ENCODE measurements at places on chromosomes 7 and 10. TPM values are rescaled to one million over a fixed set of nuclear protein-coding genes. Genes with fewer than 3 reads are reported as not detected.

GPNMB gene
- total RNA-seq, result 46.1 TPM

- H3K27me3 ChIP-seq, result no peaks in the 10 kb centered on the region
- no peak overlapping the region for H3K4me3 ChIP-seq
- no peak overlapping the region for H3K27ac ChIP-seq
- no peaks in the 10 kb centered on the region for H3K36me3 ChIP-seq
- no peaks in the 10 kb centered on the region for H3K4me1 ChIP-seq
- no peak for DNase-seq
Measured at GRCh38 chr10:106714734-106715555, 449.6 kb downstream of the SORCS1 start.

DNA sequence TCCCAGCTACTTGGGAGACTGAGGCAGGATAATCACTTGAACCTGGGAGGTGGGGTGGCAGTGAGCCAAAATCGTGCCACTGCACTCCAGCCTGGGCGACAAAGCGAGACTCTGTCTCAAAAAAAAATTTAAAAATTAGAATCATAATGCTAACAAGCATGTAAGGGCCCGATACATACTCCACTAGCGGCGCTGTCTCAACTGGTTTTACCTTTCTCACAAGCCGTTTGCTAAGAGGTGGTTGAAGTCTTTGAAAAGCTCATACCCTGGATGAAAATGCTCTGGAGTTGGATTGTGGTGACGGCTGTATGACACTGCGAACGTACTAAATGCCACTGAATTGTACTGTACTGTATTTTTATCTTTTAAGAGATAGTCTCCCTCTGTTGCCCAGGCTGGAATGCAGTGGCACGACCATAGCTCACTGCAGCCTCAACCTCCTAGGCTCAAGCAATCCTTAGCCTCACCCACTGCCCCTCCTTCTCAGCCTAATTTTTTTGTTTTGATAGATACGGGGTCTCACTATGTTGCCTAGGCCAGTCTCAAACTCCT, 29.9 kb downstream of the SPOCK2 start:
- H3K27ac ChIP-seq, result no peak overlapping the region
- no peak for DNase-seq
- no peaks in the 10 kb centered on the region for H3K27me3 ChIP-seq
- no peak overlapping the region for H3K4me3 ChIP-seq
- H3K36me3 ChIP-seq, result no peaks in the 10 kb centered on the region

DNA sequence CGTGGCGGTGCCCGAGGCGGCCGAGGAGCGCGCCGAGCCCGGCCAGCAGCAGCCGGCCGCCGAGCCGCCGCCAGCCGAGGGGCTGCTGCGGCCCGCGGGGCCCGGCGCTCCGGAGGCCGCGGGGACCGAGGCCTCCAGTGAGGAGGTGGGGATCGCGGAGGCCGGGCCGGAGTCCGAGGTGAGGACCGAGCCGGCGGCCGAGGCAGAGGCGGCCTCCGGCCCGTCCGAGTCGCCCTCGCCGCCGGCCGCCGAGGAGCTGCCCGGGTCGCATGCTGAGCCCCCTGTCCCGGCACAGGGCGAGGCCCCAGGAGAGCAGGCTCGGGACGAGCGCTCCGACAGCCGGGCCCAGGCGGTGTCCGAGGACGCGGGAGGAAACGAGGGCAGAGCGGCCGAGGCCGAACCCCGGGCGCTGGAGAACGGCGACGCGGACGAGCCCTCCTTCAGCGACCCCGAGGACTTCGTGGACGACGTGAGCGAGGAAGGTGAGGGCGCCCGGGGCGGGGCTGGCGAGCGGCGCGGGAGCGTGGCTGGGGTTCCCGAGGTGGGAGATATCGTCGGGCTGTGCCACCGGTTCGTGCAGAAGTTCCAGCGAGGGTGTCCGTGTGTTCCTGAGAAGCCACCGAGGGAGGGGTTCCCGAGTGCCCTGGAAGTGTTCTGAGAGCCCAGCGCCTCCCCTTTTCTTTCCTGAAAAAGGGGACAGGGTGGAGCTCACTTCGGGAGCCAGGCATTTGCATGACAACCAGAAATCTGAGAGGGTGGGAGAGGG, 495 bp downstream of the EIF3B start:
- H3K4me3 ChIP-seq, result peak overlapping the region; percentile 90
- H3K4me1 ChIP-seq, result peaks cover 59% of the 10 kb centered on the region
- H3K36me3 ChIP-seq, result no peaks in the 10 kb centered on the region
- peak overlapping the region; percentile 97 for H3K27ac ChIP-seq
- DNase-seq, result no peak

GRCh38 chr7:64945503-64946175, 42.6 kb downstream of the ZNF273 start:
- no peak overlapping the region for H3K4me3 ChIP-seq
- no peak overlapping the region for H3K27ac ChIP-seq
- peaks cover 12% of the 10 kb centered on the region for H3K4me1 ChIP-seq
- DNase-seq, result no peak
- no peaks in the 10 kb centered on the region for H3K36me3 ChIP-seq

GRCh38 chr10:8173243-8173865, 118.9 kb downstream of the GATA3 start:
- H3K4me1 ChIP-seq, result no peaks in the 10 kb centered on the region
- no peak overlapping the region for H3K27ac ChIP-seq
- no peak overlapping the region for H3K4me3 ChIP-seq
- DNase-seq, result peak; percentile 60
- no peaks in the 10 kb centered on the region for H3K27me3 ChIP-seq

SEMA4G gene
- 2.5 TPM for total RNA-seq

GRCh38 chr7:42671627-42672026, 240.2 kb downstream of the C7orf25 start:
- H3K4me3 ChIP-seq, result no peak overlapping the region
- peaks cover 21% of the 10 kb centered on the region for H3K4me1 ChIP-seq
- no peak for DNase-seq
- H3K36me3 ChIP-seq, result no peaks in the 10 kb centered on the region

GRCh38 chr7:26203016-26203415, 1.5 kb downstream of the CBX3 start:
- no peak for DNase-seq
- H3K27ac ChIP-seq, result peak overlapping the region; percentile 100
- H3K27me3 ChIP-seq, result no peaks in the 10 kb centered on the region
- H3K36me3 ChIP-seq, result peaks cover 23% of the 10 kb centered on the region

HTRA1 gene
- total RNA-seq, result 108 TPM

DNA sequence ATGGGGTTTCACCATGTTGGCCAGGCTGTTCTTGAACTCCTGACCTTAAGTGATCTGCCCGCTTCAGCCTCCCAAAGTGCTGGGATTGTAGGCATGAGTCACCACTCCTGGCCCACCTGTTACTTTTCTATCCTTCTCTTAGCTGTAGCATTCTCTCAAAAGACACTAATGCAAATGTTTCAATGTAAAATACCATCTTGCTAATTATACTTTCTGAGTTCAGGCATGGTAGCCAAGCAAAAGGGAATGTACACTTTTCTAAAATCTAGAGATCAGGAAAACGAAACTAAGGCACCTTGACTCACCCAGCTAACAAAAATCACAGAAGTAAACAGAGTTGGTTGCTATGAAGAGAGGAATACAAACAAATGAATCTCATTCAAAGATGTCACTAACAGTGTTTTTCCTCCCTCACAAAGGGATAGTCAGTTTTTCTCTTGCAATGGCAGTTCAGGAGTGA, 401.0 kb upstream of the NRP1 start:
- no peak overlapping the region for H3K4me3 ChIP-seq
- H3K36me3 ChIP-seq, result no peaks in the 10 kb centered on the region
- H3K27ac ChIP-seq, result no peak overlapping the region
- H3K27me3 ChIP-seq, result no peaks in the 10 kb centered on the region
- peaks cover 17% of the 10 kb centered on the region for H3K4me1 ChIP-seq

GRCh38 chr10:119310806-119311205, 103.4 kb downstream of the GRK5 start:
- no peak overlapping the region for H3K4me3 ChIP-seq
- DNase-seq, result no peak
- no peaks in the 10 kb centered on the region for H3K27me3 ChIP-seq
- no peaks in the 10 kb centered on the region for H3K36me3 ChIP-seq
- H3K4me1 ChIP-seq, result peaks cover 84% of the 10 kb centered on the region

Measured in esophagus muscularis mucosa (tissue), 4 donors.